Activated CD4-positive, alpha-beta memory T cell treated with anti-CD3 and anti-CD28 coated beads for 36 hours (primary cell): ENCODE measurements at places on chromosomes 1 and 21.

GRCh38 chr1:224542783-224543440 is 73.2 kb upstream of the CNIH3 start:
- peak; percentile 47 for DNase-seq

DNA sequence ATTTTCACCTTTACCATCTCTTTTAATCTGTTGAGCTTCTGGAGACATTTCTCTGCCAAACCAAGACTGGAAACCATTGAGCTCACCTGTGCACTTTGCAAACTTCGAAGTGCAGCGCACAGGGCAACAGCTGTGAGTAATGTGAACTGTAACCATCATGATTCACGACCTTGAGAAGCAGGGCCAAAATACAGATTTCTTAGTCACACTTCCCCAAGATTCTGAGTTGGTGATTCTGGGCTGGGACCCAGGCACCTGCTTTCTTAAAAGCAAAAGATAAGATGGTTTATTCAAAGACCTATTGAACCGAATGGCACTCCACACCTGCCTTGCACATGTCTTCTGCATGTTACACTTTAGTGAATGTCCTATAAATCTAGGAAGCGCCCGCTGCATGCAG is 10.2 kb downstream of the AGTRAP start:
- no peak for DNase-seq

DNA sequence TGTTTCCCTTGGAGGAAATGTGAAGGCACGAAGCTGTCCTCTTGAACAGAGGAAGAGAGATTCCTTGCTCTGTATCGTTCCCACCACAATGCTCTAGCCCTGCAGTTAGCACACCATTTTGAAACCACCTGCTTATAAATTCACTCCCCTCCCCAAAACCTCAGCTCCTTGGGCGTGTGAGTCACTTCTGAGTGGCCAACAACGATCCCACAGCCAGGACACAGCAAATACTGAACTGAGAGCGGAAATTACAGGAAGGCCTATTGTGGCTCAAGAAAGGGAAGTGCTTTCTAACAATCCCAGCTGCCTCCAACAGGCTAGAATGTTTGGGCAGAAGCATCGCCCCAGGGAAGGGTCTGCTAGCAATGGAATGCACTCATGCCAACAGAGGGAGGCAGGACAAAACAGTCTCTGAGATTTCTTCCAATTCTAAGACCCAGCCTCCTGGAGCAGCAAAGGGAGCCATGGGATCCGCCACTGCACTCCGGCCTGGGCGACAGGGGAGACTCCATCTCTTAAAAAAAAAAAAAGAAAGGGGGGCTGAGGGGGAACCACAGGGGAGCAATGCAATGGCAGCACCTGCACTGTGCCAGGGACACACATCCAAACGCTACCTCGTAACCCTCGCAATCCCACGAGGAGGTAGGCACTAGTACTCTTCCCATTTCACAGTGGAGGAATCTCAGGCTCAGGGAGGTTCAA is 1.9 kb downstream of the TMEM53 start:
- DNase-seq: peak; percentile 41

DNA sequence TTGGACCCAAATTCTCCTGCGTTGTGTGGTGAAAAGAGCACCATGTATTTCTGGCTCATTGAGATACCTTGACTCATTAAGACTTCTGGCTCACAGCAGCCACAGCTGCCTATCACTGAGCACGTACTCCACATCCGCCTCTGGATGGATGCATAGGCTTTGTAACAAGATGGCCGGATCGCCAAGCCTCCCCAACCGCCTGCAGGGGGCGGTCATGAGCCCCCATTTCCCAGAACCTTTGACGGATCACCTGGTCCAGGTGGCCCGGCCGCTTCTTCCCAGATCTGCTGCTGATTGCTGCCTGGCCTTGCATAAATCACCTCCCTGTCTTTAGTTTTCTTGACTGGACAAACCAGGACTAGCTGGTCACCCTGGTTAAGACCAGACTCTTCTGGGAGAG is 156.5 kb upstream of the KLHDC7A start:
- no peak for DNase-seq

GRCh38 chr1:62384276-62385005 is 52.4 kb upstream of the USP1 start:
- DNase-seq: no peak

GRCh38 chr1:92536980-92537884 is 50.5 kb upstream of the GFI1 start:
- DNase-seq: no peak

GRCh38 chr1:5650283-5651026 is 341.8 kb downstream of the NPHP4 start:
- no peak for DNase-seq

- no peak for DNase-seq
These were observed 22.0 kb downstream of the MAN1A2 start for GRCh38 chr1:117389284-117389683.

DNA sequence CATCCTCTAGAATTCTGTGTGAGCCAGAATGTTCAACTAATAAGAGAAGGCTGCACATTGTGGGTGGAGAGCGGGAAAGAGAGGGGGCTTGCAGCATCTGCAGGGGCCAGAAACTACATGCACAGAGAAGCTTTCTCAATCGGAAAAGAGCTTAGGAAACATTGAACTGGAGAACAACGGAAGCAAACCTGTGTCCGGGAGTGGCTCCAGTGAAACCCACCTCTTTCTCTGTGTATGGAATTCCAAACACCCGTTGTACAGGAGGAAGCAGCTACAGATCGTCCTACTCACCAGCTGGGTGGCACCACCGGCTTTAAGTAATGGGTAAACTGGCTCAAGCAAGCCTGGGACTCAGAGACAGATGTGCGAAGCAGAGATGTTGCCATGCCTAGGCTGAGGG is 14.0 kb upstream of the CSF1 start:
- no peak for DNase-seq

GRCh38 chr1:19942088-19942487 is 18.7 kb upstream of the PLA2G2E start:
- DNase-seq: no peak

GRCh38 chr1:204449678-204450280 is 38.2 kb upstream of the PPP1R15B start:
- DNase-seq: no peak

GRCh38 chr1:247114351-247115140 is 10.4 kb upstream of the ZNF669 start:
- no peak for DNase-seq
